ENCODE measurements at places on chromosomes 4 and X.

- DNase-seq = no peak
Observed at GRCh38 chr4:89660444-89661172, 176.4 kb downstream of the SNCA start.

- no peak for DNase-seq
Observed at GRCh38 chr4:140789759-140790158, 33.6 kb upstream of the TBC1D9 start.

- DNase-seq = peak; percentile 0
Observed at GRCh38 chr4:39526765-39527295, 409 bp downstream of the UGDH start.

GRCh38 chr4:48664938-48665337 lies 115.1 kb downstream of the FRYL start:
- no peak for DNase-seq

GRCh38 chrX:3176439-3176820 lies 135.2 kb downstream of the ARSF start:
- DNase-seq = no peak

GRCh38 chr4:39699687-39700409 lies 1.9 kb downstream of the UBE2K start:
- DNase-seq = no peak

- DNase-seq = no peak
Observed at GRCh38 chr4:66048861-66049260, 378.6 kb upstream of the EPHA5 start.

- DNase-seq = peak; percentile 21
Observed at GRCh38 chrX:103175944-103176753, 38.8 kb upstream of the BEX4 start.

GRCh38 chr4:139686130-139686529 lies 20.5 kb downstream of the MGST2 start:
- DNase-seq = no peak

DNA sequence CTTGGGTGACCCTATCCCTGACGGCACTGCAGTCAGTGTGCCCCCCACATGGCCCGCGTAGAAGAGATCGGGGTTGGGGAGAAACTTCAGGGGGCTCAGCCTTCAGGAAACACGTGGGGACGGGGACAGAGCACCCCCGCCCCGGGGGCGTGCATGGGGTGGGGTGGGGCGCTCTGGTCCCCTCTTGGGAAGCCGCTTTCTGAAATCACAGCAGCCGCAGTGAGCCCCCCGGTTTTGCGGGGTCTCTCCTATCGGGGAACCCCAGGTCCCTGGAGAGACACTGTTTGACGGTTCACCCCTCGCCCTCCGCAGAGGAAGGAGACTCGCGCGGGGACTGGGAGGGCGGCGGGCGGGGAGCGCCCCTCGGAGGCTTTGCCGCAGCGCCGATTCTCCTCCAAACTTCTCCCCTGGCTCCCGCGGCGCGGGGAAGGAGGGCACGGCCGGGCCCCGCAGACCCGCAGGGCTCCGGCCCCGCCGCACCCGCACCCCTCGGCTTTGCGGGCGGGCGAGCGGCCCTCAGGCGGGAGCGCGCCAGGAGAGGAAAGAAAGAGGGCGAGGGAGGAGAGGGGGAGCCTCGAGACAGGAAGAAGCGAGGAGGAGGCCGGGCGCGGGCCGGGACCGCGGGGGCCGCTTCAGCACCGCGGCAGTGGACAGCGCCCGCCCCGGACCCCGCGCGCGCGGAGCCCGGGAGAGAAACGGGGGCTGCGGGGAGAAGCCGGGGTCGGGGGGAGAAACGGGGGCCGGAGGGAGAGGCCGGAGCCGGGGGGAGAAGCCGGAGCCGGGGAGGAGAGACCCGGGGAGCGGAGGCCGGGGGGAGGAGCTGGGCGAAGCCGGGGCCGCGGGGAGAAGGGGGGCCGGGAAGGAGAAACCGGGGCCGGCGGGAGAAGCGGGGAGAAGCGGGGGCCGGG lies 612 bp downstream of the CPLX1 start:
- DNase-seq = no peak

GRCh38 chr4:150540959-150541360 lies 41.0 kb upstream of the MAB21L2 start:
- no peak for DNase-seq

All from stimulated activated CD8-positive, alpha-beta memory T cell treated with anti-CD3 and anti-CD28 coated beads, Interleukin-7, amount 100 ng/mL, for 24 hours (primary cell).